ENCODE measurements at places on chromosomes 5 and 9.
A peak's percentile ranks its signal among the peaks of the same experiment; 100 is the strongest.

GRCh38 chr5:81965524-81965923 is 6.3 kb upstream of the ATG10 start:
- no peaks in the 10 kb centered on the region for H3K27me3 ChIP-seq
- no peaks in the 10 kb centered on the region for H3K36me3 ChIP-seq
- no peak overlapping the region for H3K27ac ChIP-seq
- H3K4me3 ChIP-seq: no peak overlapping the region
- DNase-seq: no peak
- H3K4me1 ChIP-seq: peaks cover 8% of the 10 kb centered on the region

- H3K4me1 ChIP-seq: no peaks in the 10 kb centered on the region
- no peaks in the 10 kb centered on the region for H3K36me3 ChIP-seq
- no peak overlapping the region for H3K4me3 ChIP-seq
- peaks cover 3% of the 10 kb centered on the region for H3K27me3 ChIP-seq
- DNase-seq: no peak
- H3K27ac ChIP-seq: no peak overlapping the region
Measured at GRCh38 chr5:88724201-88724600, 158.8 kb downstream of the MEF2C start.

GRCh38 chr9:90000925-90001324 is 396.1 kb downstream of the GADD45G start:
- H3K4me1 ChIP-seq: peaks cover 12% of the 10 kb centered on the region
- no peak for DNase-seq
- H3K27ac ChIP-seq: no peak overlapping the region
- H3K27me3 ChIP-seq: no peaks in the 10 kb centered on the region

- H3K27ac ChIP-seq: peak overlapping the region; percentile 71
- H3K36me3 ChIP-seq: no peaks in the 10 kb centered on the region
Measured at GRCh38 chr9:110192531-110193261, 15.3 kb downstream of the C9orf152 start.
